ENCODE measurements at places on chromosomes 12 and 14.

GRCh38 chr14:62234849-62235248 lies 472.6 kb downstream of the SNAPC1 start:
- no peak for DNase-seq

- no peak for DNase-seq
These were observed 9.2 kb upstream of the RAD52 start for GRCh38 chr12:958588-959123.

DNA sequence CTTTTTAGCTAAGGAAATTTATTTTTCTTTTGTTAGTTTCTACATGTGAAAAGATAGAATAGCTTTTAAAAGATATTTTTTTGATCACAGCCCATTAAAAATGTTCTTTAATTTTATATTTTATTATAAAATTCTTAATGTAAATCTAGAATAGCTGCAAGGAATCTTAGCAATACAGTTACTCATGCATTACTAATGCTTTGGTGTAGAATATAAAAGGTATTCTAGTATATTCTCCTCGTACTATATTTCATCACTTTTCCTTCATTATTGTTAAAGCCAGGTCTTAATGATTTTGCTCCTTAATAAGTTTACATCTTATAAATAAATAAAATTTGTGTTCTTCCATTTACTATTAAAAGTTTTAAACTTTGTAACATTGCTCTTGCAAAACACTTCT lies 82.6 kb downstream of the MNAT1 start:
- no peak for DNase-seq

- DNase-seq: no peak
These were observed 289.1 kb downstream of the RPS29 start for GRCh38 chr14:49297102-49297501.

DNA sequence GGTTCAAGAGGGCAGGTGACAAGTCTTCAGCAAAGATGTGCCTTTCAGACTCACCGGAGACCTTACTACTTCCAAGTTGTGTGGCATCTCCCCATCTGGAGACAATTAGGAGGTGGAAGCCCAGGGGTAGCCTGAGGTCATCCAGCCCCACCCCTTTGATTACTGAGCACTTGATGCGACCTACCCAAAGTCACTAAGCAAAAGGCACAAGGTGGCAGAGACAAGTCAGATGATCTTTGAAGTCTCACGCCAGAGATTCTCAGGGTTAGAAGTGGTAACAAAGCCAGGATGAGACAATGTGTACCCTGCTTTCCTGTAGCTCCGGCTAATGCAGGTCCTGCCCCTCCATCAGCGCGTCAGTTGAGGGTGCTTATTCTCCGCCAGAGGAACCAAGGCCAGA lies 1.4 kb upstream of the FOXN3 start:
- no peak for DNase-seq

- DNase-seq: no peak
These were observed 224.1 kb upstream of the PLEKHG7 start for GRCh38 chr12:92478692-92479091.

DNA sequence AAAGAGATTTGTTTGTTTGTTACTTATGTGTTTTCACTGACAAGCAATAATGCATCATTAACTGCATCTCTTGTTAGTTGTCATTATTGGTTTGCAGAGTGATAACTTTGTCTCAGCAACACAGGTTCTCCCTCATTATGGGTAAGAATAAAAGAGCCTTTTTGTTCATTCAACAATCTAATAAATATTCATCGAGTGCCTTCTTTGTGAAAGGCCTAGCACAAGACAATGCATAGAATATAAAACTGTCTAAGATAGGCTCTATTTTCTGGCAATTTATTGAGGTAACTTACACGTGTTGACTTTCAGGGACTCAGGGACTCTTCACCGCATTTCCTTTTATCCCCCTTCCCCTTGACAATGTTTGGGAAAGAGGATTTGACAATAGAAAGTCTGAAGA lies 95.5 kb upstream of the KRR1 start:
- DNase-seq: no peak

GRCh38 chr14:90454041-90455000 lies 57.5 kb downstream of the CALM1 start:
- DNase-seq: no peak

GRCh38 chr12:26528943-26529342 lies 304.1 kb downstream of the ITPR2 start:
- no peak for DNase-seq

DNA sequence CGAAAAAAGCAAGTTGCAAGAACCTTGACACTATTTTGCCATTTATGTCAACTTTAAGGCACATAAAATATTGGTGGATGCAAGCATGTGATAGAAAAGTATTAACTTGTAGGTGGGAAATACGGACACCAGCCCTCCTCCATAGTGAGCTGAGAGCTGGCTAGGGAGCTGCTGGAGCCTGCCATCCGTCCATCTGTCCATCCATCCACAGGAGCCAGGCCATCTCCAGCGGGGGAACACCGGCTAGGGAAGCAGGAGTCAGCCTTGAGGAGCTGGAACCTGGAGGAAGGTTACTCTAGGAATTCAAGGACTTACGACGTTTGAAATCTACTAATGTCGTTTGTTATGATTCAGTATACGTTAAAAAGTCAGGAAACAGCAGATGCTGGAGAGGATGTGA lies 120.7 kb upstream of the C14orf180 start:
- DNase-seq: no peak

- DNase-seq: no peak
These were observed 20.9 kb downstream of the PUS7L start for GRCh38 chr12:43737646-43738045.

- DNase-seq: no peak
These were observed 401.4 kb downstream of the ATP23 start for GRCh38 chr12:58342736-58343135.

- no peak for DNase-seq
These were observed 44.7 kb downstream of the SLC8A3 start for GRCh38 chr14:70144046-70144445.

GRCh38 chr14:73729556-73730265 lies 15.5 kb upstream of the PNMA1 start:
- no peak for DNase-seq

DNA sequence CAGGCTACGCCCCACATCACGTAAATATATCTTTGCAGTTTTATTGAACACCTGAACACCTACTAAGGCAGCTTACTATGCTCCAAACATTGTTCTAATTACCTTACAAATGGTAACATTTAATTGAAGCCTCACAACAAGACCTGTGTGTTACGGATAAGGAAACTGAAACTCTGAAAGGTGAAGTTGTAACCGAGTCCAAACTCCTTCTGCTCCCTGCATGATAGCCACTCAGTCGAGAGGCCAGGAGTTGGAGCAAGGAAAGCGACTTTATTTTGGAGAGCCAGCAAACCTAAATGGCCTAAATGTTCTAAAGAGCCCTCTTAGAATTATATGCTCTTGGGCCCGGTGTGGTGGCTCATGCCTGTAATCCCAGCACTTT lies 12.6 kb upstream of the TRPV4 start:
- DNase-seq: no peak

DNA sequence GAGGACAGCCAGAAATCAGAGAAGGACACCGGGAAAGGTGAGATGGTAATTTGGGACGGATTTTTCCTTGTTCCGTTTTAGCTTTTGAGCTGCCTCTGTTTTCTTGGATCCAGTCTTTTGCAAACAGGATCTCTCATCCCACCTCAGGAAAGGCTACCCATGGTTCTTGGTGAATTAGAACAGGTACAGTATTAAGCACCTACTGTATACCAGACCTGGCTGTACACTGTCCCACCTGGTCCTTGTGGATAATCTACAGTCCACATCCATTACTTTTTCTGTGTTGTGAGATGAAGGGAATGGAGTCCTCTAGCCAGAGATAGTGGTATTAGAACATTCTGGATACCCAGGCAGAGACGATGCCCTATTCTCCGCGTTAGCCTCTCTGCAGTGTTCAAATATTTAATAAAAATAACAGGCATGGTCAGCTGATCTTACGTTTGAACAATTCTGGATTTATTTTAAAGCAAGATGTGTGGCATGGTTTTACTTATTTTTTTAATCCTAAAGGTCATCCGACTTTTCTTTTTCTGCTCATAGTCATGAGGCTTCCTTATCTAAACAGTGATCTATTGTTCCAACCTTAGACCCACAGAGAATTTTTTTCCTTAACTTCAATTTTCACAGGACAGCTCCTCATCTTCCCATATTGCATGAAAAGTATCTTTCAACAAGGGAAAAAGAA lies 18.8 kb downstream of the PLXNC1 start:
- DNase-seq: no peak

- DNase-seq: no peak
These were observed 1.9 kb downstream of the PRKD1 start for GRCh38 chr14:29925736-29926135.

DNA sequence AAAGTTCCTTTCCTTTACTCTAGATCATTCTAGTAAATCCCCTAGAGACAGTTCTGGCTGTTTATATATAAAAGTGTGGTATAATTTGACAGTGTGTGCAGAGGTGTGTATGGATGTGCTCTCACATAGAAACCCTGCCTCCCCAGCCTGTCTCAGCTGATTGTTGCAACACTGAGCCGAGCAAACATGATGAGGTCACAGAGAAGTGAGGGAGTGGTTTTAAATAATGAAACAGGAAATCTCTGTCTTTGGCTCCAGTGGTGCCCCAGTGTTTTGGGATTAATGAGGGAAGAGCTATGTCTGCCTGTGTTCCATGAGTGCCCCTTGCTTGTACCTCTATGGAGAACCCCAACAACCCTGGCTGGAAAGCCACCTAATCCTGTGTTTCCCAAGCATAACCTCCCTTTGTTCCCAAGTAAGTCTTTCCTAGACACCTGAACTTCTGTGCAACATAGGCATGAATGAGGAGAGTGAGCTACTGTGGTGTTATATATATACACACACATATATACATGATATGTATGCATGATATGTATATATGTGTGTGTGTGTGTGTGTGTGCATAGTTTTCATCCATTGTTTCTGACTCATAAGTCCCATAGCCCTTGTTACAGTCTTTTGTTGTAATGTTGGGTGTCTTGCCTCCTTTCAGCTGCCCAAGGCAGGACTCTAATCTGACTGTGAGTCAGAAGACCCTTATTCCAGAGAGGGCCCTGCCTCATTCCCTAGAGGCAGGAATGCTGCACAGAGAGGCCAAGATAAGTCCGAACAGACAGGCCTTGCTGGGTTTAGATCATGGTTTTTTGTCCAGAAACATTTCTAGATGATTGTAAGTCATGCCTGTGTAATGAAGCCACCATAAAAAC lies 18.0 kb downstream of the TRAF3 start:
- no peak for DNase-seq

DNA sequence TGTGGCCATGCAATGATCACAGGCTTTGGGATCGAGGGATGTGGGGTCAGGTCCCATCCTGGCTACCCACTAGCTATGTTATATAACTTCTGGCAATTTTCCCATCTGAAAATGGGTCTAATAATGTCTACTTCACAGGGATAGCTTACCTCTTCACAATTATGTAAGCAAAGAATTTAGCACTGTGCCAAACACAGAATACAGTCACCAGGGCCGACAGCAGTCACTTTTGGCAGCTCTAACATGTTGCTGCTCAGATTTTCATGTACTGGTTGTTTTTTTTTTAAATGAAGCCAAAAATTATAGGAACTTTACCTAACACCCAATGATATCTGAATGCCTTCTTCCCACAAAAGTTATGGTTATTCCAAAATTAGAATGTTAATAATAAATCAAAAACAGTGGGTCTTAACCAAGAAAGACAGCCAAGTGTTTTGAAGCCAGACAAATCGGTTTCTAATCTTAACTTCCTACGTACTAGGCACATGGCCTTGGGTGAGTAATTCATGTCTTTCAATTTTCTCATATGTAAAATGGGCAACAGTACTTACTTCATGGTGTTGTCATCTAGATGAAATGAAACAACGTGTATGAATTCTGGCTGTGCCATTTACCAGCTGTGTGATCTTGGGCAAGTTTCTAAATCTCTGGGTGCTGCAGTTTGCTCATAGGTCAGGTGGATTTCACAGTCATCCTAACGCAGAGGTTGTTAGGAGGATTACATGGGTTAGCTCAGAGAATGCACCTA lies 13.0 kb upstream of the PCED1B start:
- DNase-seq: no peak

DNA sequence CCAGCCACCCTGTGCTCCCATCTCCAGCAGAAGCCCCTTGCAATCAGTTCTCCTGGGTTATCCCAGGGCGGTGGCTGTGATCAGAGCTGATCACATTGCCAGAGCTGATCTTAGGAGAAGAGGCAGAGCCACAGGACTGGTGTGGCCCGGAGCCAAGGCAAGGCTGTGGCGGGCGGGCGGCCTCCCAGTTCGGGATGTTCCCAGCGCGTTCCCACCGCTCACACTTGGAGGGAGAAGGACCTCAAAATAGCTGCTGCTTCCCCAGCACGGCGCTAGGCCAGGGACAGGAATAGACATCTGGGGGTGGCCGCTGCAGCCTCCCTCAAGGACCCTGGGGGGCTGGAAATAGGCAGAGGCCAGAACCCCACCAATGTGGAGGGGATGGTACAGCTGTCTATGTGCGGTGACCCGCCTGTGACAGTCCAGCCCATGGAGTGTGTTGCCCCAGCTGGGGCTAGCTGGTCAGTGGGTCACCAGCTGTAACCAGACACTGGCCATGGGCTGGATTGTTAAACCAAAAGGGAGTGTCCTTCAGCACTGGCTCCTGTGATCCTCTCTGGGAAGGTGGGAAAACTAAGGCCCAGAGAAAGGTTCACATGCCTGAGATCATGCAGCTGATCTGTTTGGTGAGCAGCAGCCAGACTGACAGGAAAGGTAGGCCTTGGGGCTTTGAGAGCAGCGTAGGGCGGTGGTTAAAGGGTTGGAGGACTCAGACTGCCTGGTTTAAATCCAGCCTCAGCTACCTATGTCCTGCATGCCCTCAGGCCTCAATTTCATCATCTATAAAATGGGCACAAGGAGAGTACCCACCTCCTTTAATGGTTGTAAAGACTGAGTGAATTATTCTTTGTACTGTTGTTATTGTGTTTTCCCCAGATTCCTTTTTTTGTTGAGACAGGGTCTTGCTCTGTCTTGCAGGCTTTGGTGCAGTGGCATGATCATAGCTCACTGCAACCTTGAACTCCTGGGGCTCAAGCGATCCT lies 8.0 kb upstream of the POP5 start:
- DNase-seq: no peak

DNA sequence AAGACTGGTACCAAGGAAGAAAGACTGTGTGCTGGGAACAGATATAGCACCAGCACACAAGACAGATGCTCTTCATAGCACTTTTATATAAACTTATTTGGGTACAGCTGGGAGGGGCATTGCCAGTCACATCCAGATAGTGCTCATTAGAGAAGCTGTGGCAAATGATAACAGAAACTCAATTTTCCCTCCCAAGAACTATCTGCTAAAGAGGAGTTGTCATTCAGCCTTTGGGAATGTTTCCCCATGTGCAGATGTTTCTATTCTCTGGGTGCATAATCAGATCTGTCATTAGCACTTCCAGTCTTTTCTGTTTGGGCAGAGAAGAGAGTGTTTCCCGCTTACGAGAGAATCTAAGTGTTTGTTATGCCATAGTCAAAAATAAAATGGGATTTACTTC lies 714.9 kb upstream of the MDGA2 start:
- no peak for DNase-seq

GRCh38 chr14:93019367-93019843 lies 96.3 kb downstream of the ITPK1 start:
- DNase-seq: no peak

GRCh38 chr12:6567112-6567670 lies 900 bp downstream of the NOP2 start:
- DNase-seq: no peak
